Effector memory CD4-positive, alpha-beta T cell (primary cell): ENCODE measurements at places on chromosomes 3 and 15.
A peak's percentile ranks its signal among the peaks of the same experiment; 100 is the strongest.

DNA sequence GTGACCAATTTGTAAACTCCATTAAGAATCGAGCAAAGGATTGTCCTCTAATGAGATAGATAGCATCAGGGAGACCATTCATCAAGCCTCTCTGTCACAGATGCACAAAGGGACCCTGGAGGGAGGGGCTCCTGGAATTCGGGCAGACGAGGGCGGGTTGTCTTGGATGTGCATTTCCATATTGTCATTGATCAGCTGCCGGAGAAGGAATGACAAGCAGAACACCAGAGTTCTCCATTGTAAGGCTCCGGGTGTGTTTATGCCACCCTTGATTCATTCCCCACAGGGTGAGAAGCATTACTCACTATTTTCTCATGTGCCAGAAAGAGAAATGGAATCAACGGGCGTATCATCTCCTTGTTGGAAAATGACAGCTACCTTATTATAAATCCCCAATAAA lies 167.5 kb downstream of the EBLN2 start:
- no peak for DNase-seq

GRCh38 chr3:197963019-197963637 lies 3.1 kb downstream of the LMLN start:
- no peak for DNase-seq

DNA sequence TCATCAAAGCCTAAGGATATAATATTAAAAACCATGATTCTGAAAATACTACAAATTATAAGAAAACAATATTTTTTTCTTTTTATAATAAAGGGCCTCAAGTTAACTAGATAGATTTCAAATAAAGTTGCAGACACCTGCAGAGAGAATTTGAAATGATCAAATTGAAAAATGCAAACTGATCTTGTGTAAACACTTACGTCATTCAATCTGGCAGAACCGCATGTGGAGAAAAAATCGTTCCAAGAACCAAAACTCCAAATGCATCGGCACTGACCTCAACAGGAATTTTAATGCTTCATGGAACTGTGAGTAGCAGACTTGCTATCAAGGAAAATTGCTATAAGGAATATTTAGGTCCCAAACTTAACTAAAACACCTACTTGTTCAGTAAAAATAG lies 17.2 kb downstream of the CPA3 start:
- no peak for DNase-seq

GRCh38 chr3:159137949-159138348 lies 336.1 kb downstream of the MFSD1 start:
- no peak for DNase-seq

DNA sequence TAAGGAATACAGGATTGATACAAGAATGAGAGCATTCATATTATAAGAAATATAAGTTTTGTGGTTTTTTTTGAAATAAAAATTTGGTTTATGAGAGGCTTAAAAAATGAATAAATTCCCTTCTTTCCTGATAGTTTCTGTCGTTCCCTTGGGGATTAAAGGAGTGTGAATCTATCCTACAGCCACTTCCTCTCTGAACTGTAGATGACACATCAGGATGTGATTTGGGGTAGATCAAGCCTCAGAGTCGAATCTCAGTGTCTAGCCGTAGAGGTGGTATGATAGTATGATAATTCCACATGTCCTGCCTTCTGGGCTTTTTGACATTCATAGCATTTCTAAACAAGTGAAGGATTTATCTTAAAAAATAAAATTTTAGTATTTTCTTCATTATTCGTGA lies 343.1 kb downstream of the LPP start:
- DNase-seq = no peak

- DNase-seq = no peak
Observed at GRCh38 chr3:107142786-107143575, 234.3 kb upstream of the CCDC54 start.

- DNase-seq = no peak
Observed at GRCh38 chr15:40567111-40567510, 2.0 kb upstream of the RPUSD2 start.

- DNase-seq = no peak
Observed at GRCh38 chr3:54173371-54173770, 51.0 kb downstream of the CACNA2D3 start.

GRCh38 chr3:102682741-102683140 lies 247.9 kb downstream of the ZPLD1 start:
- DNase-seq = no peak

DNA sequence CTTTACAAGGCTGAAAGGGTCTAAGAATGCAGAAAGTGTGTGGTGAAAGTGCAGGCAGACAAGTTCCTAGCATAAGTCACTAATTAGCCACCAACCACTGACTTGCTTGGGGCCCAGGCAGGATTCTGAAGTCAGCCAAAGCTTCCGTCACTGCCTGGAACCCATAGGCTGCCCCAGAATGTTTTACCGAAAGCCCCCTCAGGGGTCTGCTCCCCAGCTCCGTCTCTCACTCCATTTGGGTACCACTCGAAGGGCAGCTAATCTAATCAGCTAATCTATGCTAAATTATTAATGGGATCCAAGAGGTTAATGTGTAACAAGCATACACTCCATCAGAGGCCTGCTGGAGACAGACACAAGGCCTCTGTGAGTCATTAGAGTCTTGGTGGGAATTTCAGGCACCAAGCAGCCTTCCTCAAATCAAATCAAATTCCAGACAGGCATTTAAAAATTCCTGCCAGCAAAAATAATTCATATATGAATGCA lies 13.2 kb downstream of the ADAMTS9 start:
- DNase-seq = no peak

DNA sequence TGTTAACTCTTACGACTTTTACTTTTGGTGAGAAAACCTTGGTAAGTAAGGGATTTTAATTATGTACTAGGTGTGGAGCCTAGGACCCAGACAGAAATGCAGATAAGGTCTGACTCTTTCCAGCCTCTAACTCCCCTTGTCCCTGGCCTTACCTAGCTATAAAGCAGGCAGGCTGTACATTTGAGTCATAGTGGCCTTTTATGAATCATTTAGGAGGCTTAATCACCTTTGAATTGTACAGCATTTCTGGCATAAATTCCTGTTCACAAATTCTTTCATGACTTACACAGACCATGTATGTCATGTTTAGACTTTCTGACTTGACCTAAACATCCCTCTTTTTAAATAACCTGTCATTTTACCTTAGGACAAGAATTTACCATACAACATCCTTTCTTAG lies 47.4 kb downstream of the CHCHD4 start:
- DNase-seq = no peak

DNA sequence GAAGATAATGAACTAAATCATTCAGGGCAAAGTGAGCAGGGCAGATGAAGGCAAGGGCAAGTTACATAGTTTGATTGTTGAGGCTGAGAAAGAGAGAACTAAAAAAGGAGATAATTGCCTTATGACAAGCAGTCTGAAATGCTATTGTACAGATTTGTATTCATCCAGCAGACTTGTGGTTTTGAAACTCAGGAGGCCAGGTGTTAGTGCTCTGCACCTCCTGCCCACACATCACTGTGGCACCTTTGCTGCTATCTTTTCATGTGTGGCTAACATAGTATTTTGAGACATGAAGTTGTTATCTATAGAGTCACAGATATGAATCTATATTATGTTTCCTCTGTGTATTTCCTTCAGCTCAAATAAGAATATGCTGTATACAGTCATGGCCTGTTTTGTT lies 24.3 kb upstream of the SUCLG2 start:
- no peak for DNase-seq

DNA sequence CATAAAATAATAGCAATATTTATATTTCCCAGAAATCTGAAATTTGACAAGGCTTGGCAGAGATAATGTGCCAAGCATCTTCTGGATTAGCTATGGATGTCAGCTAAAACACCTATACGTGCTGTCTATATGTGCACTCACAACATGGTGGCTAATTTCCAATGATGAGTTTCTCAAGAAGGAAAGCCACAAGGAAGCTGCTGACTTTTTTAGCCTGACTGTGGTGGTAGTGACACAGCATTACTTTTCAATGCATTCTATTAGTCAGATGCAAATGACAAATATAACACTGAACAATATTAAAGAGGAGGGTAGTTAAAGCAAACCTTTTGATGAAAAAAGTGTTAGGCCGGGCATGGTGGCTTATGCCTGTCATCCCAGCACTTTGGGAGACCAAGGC lies 101.7 kb upstream of the CCDC54 start:
- no peak for DNase-seq

DNA sequence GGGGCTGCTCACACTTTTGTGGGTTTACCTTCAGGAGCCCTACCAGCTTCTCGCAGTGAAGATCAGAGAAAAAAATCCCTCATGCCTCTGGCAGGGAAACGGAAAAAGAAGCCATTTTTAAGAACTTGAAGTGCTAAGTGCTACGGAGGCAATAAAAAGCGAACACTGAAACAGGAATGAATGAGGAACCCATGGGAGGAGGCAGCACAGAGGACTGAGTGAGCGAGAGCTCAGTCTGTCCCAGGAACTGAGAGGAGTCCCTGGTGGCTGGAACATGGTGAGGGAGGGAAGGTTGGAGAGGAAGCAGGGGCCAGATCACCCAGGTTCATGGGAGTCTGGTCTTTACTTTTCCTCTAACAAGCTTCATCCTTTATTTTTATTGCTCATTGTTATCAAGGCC lies 228.1 kb upstream of the PROK2 start:
- no peak for DNase-seq

DNA sequence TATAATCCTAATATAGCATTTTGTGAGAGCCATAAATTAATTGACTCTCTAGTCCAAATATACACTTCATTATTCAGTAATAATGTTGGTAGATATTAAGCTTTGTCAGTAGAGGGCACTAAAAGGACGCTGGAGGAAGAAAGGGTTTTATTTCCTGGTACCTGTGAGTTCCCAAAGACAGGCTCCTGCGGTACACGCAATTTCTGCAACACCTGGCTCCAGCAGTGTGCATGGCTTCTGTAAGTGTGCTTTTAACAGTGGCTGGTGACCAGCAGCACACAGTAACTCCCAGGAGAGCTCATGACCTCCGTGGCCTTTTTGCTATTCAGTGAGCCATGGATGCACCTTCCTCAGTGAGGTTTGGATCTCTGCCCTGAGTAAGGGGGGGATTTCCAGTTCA lies 338.3 kb upstream of the ZNF385D start:
- no peak for DNase-seq

GRCh38 chr15:57418635-57419034 lies 42.3 kb downstream of the CGNL1 start:
- DNase-seq = no peak

- DNase-seq = no peak
Observed at GRCh38 chr3:188150982-188151381, 3.0 kb upstream of the LPP start.

GRCh38 chr15:66515901-66516322 lies 10.8 kb downstream of the ZWILCH start:
- no peak for DNase-seq

DNA sequence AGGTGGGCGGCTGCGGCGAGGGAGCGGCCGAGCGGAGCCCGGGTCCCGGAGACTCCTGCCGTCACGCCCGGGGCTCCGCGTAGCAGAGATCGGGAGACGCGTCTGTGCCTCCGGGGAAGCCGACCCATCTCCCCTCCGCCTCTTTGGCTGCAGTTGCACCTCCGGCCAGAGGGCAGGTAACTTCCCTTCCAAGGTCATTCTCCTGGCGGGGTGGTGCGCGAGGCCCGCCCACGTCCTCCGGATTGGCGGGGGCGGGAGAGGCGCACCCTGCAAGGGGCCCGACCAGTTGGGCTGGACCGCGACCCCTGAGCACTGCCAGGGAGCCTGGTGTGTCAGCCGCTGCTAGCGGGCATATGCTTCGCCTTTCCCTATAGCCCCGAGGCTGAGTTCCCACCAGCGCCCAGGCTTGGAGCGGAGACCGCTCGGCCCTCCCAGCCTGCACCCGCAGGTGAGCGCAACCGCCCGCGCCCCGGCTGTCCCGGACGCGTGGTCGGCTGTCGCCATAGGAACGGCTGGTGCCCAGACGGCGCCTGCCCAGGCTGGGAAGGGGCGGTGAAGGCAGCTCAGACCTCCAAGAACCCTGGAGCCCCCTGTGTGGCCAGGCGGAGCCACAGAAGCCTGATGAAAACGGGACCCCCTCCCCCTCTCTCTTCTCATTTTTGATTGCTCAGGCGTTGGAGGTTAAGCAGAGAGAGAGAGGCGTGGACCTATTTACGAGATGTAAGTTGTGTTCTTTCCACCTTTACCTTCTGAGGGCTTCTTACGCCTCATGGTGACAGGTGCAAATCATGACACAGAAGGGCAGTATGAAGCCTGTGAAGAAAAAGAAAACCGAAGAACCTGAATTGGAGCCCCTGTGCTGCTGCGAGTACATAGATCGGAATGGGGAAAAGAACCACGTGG lies 453 bp downstream of the ZDHHC23 start:
- DNase-seq = peak; percentile 27

DNA sequence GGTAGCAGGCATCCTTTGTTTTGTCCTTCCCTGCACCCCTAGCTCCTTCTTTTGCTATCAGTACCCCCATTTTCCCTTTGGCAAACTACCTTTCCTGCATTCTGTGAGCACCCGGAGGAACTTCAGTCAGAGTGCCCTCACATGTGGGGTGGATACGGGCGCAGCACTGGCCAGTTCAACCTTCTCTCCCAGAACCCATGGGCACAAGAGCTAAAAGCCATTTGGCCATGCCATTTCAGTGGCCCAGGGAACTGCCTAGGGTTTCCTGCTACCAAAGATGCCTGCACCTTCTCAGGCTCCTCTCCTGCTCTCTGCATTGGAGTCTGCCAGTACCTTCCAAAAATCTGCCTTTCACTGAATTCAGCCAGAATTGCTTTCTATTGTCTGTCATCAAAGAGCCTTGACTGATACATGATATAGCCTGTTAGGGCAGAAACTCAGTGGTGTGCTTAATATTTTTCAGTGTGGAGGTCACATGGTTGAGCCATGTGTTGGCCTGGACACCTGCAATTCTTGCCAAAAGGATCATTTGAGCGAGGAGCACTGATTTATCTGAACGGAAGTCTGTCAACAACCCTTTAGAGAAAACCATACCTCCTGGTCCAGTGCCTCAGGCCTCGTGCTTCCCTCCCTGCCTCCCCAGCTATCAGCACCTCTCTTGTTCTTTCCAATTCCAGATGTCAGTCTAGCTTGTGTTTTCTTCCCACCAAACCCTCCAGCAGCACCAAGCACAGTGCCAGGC lies 27.0 kb upstream of the HHATL start:
- no peak for DNase-seq

GRCh38 chr15:50735156-50735555 lies 30.4 kb downstream of the SPPL2A start:
- DNase-seq = no peak

- DNase-seq = no peak
Observed at GRCh38 chr15:101351736-101352135, 56.7 kb upstream of the SNRPA1 start.

GRCh38 chr3:28042095-28042635 lies 199.3 kb upstream of the CMC1 start:
- no peak for DNase-seq

DNA sequence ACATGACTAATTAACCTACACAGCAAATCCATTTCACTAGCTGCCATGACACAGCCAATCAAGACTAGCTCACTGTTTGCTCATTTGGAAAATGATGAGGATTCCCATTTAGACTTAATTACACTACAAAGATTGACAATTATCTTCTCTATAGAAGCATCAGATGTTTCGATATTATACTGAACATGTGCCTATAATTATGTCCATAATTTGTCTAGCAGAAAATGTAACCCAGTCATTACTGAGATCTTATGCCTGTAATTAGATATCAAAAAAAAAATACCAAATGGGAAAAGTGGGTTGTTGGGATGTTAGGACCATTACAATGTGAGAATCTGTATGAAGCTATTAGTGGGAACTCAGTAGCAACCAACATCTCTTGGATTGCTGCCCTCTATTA lies 344.2 kb upstream of the MCTP2 start:
- DNase-seq = no peak
